ENCODE measurements at places on chromosomes 5 and 9.

- DNase-seq: no peak
These were observed 3.0 kb upstream of the PCDH1 start for GRCh38 chr5:141880961-141881801.

- DNase-seq: no peak
These were observed 245.3 kb downstream of the OSTF1 start for GRCh38 chr9:75333624-75334023.

DNA sequence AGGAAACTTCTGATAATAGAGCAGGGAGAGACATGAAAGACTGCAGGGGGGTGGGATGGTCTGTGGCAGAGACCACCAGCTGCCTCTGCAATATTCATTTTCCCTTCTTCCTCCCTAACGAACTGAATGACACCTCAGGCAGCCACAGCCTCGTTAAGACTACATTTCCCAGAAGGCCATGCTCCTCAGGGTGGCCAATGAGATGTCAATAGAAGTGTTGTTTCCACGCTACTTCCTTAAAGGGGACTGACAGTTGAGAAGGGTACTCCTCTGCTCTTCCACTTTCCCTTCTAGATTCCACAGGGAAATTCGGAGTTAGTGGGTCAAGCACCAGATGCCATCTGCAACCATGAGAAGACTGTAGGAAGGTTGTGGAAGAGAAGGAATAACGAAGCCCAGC, 52.0 kb upstream of the DAPK1 start:
- DNase-seq: peak; percentile 8

DNA sequence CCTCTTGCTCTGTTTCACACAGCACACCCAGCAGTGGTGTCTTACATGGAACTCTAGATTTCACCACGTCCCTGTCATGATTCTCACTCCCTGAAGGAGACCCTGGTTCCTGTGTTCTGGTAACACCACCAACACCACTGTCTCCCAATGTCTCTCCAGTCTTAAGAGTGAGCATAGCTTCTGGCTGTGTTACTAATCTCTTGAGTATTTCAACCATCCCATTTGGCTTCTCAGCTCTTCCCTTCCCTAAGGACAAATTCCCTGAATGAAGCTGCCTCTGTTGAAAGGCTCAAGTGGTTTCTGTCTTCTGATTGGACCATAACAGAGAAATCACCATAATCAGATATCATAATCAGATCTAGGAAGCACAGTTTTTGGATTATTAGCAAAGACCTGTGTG, 311.8 kb downstream of the DNAH5 start:
- DNase-seq: no peak

DNA sequence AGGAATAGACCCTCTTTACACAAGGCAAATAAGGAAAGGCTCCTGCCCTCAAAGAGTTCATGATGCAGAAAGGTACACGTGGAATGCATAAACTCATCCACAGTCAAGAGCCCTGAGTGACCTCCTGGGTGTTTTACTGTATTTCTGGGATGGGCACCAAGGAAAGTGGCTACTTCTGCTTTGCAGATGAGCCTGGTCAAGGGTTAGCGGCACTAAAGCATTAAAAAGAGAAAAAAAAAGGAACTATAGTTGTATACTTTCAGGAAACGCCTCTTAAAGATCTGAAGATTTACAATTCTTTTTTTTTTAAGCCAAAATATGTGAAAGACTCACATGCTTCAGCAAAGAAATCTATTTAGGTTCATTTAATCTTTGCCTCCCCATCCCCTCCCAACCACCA, 366.2 kb upstream of the PDE4D start:
- no peak for DNase-seq

- DNase-seq: no peak
These were observed 367.3 kb downstream of the TUSC1 start for GRCh38 chr9:25310961-25311360.

DNA sequence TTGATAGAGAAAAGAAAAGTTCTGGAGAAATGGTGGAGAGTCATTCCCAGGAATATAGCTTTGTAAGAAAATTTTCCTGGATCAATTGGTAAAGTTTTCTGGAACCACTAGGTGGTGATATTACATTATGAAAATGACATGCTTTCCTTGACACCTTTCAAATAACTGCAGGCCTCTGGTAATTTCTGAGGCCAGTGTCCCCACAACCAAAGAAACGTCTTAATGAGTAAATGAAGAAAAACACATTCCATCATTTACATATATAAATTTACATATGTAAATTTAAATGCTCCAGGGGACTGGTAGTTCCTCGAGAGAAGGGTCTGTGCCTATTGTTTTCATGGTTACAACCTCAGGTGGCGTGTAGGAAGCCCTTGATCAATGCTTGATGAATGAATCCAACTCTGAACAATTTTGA, 17.2 kb upstream of the RGS3 start:
- peak; percentile 21 for DNase-seq

GRCh38 chr5:43389679-43390329, 22.4 kb downstream of the CCL28 start:
- DNase-seq: peak; percentile 59

DNA sequence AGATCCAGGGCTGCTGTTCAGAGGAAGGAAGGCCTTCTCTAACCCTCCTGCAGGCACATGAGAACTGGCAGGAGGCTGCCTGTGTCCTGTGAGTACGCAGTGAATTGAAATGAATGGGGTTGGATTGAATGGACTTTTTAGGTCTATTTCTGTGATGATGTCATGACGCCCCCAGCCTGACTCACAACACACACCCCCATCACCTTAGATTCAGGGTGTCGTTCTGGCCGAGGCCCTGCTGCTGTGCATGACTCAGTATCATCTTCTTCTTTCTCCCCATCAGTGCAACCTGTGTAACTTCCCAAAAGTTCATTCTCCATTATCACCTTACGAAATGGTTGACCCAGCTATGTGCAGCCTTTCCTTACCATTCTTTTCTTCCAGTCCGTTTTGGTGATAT, 5.4 kb downstream of the PCAT7 start:
- DNase-seq: no peak

DNA sequence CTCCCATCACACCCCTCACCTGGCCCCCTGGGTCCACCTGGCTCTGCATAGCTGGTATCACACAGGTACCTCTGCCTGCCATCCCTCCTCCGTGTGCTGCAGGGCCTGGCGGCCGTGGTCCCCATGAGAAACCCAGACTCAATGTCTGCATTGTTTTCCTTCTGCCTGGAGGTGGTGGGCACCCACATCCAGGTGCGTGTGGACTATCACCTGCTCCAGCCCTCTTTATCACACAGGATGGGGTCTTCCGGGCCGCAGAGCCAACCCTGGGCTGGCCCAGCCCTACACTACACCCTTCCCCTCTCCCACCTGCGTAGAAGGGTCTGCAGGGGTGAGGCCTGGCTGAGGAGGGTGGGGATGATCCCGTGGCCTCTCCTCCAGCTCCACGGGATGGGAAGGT, 7.0 kb upstream of the FUT7 start:
- DNase-seq: no peak

- no peak for DNase-seq
These were observed 6.3 kb upstream of the ATG10 start for GRCh38 chr5:81965524-81965923.

- no peak for DNase-seq
These were observed 25.8 kb downstream of the CD180 start for GRCh38 chr5:67170767-67171166.

- no peak for DNase-seq
These were observed 294.6 kb upstream of the ACTBL2 start for GRCh38 chr5:57777174-57777581.

DNA sequence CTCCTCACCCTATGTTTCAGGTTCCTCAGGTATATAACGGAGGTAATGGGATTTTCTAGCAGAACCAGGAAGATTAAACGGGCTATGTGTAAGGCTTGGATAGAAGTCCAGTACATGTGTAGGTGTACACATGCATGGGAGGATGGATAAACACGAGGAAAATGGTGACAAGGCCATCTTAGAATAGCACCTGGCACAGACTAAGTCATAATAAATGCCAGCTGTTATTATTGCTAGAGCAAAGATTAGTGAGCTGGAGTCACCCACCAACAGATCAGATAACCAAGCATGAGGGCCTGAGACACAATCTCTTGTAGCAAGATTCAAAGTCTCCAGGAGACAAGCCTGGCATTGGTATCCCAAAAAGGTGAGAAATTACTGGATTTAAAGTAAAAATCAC, 21.1 kb downstream of the SPOCK1 start:
- DNase-seq: no peak

DNA sequence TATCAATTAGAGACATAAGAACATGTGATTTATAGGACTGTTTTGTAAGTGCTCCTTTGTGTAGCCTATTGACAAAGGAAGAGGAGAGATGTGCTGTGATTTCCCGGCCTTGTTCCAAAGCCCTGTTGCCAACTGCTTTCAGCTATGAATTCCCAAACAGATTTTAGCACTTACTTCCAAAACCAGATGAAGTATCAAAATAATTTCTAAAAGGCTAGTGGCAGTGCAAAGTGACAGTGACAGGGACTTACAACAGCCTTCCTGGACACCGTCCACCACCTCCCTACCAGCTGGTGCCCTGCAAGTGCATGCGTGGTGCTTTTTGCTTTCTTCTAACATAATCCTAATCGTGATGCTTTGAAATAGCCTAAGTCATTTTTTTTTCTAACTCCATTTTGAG, 254.1 kb upstream of the ACTBL2 start:
- DNase-seq: no peak

- DNase-seq: no peak
These were observed 44.2 kb downstream of the GSN start for GRCh38 chr9:121312169-121312568.

DNA sequence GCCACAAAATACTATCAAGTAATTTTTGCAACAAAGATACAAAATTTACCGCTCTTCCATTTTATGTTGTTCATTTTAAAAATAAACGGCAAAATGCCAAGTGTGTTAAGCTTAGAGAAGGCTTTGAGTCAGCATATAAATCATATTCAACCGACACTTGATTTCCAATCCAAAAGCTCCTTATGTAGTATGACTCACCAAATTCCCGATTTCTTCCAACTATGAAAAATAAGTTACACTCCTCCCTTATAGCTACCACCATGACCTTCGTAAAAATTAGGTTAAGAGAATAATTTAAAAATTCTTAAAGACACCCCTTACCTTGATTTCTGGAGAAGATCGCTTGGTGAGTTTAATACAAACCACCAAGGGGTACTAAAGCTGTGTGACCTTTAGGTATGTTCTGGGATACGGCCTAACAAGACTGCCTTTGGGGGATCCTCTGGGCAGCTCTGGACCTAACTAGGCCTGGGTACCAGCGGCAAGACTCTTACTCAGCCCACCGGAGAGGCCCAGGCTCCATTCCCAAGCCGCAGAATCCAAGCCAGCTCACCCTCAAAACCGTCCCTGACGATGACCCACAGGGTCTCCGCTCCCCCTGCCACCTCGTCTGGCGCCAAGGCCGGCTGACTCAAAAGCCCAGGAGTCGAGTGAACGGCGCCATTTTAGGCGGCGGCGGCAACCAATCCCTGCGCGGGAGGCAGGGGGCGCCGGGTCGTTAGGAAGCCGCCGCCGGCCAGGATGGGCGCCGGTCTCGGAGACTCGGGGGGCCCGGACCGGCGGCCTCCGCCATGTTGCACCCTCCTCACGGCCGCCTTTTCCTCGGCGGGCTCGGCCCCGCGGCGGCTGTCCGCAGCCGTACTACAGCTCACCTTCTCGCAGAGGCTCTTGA, 739 bp downstream of the PPP2CA start:
- DNase-seq: peak; percentile 66

- DNase-seq: no peak
These were observed 97.6 kb downstream of the TENT4A start for GRCh38 chr5:6810641-6811405.

- no peak for DNase-seq
These were observed 285.2 kb upstream of the SEMA6A start for GRCh38 chr5:116859666-116860320.

- DNase-seq: no peak
These were observed 94.7 kb upstream of the ERCC6L2 start for GRCh38 chr9:95780751-95781150.

DNA sequence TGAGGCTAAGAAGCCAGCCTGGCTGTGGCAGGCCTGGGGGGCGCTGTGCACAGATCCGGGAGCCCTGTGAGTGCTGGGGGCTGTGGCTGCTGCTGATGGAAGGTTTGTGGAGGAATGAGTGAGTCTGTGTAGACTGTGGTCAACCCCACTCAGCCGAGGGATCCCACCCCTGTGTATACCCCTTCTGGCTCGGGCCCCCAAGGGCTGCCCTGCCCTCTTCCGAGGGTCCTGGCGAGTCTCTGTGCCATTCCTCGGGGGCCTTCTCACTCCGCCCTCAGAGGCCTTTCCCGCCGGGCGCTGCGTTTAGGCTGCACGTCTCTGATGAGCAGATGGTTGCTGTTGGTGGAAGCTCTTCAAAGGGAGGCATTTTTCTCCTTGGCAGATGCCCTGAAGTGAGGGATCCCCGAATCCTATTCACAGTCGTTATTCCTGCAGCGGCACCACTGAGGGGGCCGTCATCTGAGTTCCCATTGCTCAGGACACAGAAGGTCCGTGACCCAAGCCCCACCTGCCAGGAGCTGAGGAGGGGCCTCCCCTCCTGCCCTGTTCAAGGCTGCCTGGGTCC, 94.1 kb downstream of the RXRA start:
- DNase-seq: no peak

DNA sequence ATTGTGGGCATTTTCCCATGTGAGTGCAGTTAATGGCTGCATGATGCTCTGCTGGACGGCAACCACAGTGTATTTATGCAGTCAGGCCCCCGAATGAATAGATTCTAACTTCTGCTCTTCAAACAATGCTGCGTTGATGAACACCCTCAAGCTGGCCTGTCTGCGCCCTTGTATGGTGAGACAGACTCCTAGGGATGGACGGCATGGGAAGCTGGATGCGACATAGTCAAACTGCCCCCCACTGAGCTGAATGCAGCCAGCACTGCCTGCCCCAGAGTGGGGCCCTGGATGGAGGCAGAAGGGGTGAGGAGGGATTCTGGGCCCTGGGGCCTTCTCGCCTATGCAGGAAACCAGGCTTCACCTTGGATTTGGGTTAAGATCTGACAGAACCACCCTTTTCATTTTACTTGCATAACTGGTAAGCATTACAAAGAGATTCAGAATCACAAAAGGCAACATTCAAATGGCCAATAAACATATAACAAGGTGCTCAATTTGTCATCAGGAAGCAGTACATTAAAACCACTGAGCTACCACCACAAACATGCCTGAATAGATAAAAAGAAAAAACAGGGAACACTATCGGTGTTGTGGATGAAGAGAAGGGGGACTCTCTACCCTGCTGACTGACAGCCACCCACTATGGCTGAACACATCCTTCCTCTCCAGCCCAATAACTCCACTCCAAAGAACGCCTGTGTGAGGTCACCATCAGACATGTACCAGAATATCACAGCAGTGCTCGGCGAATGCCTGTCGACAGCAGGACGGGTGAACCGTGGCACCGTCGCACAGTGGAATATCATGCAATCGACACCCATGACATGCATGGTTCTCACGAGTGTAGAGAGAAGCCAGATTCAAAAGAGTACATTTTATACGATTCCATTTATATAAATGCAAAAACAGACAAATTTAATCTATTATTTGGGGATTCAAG, 79.1 kb downstream of the RAPGEF1 start:
- no peak for DNase-seq

DNA sequence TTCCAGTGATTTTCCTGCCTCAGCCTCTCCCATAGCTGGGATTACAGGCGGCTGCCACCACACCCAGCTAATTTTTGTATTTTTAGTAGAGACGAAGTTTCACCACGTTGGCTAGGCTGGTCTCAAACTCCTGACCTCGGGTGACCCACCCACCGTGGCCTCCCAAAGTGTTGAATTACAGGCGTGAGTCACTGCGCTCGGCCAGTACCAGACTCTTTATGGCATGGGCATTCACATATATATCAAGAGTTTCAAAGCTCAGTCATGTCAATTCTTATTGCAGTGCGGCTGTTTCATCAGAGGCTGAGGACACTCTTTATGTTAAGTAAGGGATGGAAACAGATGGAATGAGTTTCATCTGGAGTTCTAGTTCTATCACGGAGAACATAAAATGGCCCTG, 315.2 kb upstream of the CDH6 start:
- DNase-seq: no peak
